Hypothalamus (tissue), 51 donors: ENCODE measurements at places on chromosomes 2 and 18.

DNA sequence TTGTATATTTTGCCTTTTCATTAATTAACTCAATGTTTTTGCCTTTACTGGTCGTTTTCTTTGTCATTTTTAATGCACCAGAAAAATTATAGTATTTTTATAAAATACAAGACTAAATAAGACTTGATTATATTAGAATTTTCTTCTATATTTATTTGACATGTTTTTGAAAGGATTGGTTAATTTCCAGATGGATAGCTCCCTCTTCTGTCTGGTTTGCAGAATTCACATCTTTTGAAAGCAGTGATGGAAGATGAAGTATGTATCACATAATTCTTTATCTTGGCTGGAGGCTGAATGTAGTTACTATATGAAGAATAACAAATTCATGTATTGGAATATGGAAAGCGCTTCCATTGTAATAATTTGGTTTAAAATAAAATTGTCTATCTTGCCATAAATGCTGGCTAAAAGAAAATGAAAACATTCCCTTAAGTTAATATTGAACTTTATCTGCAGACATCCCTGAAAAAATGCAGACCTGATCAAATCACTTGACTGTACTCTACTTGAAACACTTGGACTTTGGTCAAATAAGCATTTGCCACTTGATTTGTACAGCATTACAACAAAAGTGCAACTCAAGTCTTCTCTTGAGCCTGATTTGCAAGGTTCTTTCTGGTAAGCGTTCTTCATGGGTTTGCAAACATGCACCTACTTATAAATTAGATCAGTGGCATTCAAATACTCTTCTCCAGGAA, 86.3 kb upstream of the EFEMP1 start:
- no peak for DNase-seq

DNA sequence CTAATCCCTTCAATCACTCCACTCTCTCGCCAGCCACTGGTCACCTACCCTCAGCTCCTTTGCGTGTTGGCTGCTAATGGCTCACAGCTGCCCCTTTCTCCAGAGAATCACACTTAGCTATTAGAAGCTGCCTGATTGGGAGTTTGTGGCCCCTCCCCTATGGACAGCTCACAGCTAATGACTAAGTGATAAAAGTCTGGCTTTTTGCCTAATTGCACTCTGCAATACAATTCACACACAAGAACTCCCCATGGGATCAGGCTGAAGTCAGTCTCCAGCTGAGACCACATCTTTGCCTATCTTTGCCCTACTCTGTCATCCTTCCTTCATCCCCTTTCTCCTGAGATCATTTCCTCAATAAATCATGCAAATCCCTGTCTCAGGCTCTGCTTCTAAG, 701.9 kb upstream of the RAB6C start:
- DNase-seq: no peak

GRCh38 chr18:47689371-47689770, 241.1 kb downstream of the SMAD2 start:
- DNase-seq: no peak

DNA sequence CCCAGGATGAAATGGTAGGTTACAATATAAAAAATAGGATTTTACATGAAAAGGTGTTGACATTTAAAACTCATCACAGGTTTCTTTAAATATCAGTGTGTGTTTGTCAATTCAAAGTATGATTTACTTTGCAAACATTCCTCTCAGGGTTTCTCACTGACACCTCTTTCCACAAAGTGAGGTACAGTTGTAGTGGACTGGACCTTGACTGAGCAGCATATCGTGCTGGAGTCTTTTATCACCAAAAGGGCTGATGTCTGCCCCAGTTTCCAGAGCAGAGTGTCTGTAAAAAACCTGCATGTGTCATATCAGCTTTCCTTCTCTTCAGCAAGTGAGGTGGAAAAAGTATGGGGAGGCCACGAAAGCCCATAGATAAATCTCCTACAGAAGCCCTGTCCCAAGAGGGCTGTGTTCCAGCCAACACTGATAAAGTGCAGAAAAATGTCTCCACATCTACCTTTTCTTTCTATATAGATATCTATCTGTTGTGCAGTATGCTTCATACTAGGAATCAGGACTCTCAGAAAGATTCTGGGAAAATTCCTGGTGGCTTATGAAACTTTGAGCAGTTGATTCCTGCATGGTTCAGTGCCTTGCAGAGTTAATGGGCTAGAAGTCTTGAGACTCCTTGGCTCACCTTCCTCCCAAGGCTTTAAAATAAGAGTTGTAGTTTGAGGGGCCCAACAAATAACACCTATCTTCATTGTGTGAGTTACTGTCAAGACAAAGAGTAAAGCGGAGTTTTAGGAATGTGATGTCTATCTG, 6.9 kb downstream of the ACYP2 start:
- no peak for DNase-seq

GRCh38 chr2:8452296-8452695, 229.6 kb upstream of the ID2 start:
- DNase-seq: no peak

DNA sequence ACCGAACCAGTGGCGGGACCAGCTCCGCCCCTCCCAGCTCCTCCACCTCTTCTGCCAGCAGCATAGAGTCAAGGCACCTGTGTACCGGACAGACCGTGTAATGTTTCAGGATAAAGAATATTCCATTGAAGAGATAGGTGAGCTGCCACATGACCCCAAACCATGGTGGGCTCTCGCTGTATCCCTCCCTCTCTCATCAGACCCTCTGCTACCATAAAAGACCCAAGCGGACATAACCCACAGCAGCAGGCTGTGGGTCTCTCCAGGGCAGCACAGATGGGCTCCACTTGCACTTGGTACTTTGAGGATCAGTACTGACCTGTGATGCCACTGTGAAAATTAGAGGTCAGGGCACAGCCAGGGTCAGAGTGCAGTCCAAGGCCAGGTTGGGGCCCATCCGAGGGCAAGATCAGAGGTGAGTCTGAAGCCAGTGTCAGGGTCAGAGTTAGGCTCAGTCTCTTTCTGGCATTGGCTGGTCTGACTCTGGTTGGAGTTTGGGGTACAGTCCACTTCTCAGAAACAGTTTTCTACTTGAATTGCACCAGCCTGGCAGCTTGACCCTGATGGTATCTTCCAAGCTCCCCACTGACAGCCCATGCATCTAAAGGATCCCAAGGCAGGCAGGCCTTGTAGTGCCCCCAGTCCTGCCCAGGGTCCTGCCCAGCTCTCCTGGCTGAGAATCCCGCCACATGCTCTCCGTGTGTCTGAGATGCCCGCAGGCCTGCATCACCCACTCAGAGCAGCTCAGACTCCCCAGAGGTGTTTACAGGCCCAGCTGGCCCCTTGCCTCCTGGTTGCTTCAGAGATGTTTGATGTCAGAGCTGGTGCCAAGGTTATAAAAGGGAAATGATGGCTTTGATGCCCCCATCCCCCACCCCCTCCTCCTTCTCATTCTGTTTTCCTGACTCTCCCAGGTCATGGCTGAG, 212.1 kb downstream of the DYSF start:
- no peak for DNase-seq

- DNase-seq: no peak
These were observed 28.4 kb downstream of the IMPA2 start for GRCh38 chr18:12009581-12010140.

GRCh38 chr2:189253836-189254235, 74.3 kb upstream of the COL5A2 start:
- DNase-seq: no peak

GRCh38 chr2:20990442-20991430, 53.1 kb downstream of the APOB start:
- DNase-seq: no peak

DNA sequence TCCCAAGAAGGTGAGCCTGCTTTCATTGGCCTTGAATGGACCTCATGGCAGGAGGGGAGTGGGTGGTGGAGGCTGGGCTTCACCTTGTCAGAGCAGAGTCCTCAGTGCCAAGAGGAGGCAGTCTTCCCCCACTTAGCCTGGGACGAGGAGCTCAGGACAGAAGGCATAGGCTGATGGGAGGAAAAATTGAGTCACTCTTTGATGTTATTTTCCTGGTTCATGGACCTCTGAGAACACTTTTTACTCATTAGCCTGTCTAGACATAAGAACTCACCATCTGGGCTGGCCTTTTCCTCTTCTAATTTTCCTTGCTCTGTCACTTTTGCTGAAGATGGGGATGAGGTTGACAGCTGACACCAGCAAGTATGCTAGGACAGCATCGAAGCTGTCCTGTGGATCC, 225.7 kb upstream of the TNP1 start:
- DNase-seq: no peak

GRCh38 chr2:104444392-104444791, 409.5 kb upstream of the POU3F3 start:
- DNase-seq: no peak

DNA sequence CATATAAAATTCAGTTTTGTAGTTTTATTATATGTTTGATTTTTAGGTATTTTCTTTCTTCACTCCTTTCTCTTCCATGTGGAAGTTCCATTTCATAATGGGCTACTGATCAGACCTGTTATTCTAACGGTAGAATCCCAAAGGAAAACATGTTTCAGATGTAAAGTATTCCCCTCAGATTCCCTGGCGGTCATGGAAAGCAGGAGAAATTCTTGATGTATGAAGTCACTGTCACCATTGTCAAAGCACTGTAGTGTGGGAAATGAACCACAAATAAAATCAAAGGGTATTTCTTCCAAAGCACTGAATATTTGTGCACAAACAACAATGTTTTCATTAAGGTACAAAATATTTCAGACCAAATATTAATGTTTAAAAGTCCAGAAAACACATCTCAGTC, 237.3 kb upstream of the KLHL14 start:
- no peak for DNase-seq

DNA sequence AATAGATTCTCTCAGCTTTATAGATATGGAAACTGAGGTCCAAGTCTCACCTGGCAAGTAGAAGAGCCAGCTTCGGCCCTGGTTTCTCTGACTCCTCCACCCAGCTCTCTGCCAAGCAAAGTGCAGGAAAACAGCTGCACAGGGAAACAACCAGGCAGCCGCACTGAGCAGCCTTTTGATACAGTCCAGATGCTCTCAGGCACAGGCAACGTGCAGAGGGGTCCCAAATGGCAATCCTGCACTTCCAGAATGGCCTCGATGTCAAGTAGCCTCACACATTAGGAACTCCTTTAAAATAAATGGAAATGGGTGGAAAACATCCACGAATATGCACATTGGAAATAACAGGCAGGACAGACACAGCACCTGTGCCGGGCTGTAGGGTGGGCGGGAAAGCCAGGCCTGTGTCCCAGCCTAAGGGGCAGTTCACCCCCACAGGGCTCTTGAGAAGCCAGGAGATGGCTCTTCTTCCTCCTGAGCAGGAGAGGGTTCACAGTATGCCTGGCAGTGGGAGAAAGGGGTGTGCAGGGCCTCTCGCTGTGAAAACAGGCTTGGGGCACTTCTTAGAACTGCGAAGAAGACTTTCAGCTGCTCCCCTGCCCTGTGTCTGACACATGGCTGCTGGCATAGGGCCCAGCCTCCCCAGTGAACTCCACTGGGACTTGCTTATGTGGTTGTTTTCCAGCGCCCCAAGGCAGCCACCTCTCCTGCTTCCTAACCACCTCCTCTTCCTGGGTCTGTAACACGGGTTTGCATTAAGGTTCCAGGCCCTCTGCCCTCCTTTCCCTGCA, 63.9 kb upstream of the TUBA3E start:
- no peak for DNase-seq

DNA sequence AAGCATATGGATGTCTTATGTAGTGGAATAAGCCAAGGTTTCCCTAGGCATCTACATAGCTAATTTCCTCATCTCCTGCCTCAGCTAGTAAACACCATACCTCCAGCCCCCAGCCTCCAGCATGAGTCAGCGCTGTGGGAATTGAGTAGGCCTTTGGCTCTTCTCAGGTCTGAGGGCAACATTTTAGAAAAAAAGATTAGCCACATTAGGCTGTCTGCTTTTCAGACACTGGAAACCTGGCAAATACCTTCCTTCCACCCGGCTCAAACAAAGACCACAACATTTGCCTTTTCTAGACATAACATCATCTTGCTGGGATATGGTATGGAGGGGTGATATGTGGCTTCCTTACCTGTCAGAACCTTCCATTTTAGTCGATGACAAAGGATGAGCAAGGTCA, 6.1 kb upstream of the CCDC195 start:
- DNase-seq: no peak

DNA sequence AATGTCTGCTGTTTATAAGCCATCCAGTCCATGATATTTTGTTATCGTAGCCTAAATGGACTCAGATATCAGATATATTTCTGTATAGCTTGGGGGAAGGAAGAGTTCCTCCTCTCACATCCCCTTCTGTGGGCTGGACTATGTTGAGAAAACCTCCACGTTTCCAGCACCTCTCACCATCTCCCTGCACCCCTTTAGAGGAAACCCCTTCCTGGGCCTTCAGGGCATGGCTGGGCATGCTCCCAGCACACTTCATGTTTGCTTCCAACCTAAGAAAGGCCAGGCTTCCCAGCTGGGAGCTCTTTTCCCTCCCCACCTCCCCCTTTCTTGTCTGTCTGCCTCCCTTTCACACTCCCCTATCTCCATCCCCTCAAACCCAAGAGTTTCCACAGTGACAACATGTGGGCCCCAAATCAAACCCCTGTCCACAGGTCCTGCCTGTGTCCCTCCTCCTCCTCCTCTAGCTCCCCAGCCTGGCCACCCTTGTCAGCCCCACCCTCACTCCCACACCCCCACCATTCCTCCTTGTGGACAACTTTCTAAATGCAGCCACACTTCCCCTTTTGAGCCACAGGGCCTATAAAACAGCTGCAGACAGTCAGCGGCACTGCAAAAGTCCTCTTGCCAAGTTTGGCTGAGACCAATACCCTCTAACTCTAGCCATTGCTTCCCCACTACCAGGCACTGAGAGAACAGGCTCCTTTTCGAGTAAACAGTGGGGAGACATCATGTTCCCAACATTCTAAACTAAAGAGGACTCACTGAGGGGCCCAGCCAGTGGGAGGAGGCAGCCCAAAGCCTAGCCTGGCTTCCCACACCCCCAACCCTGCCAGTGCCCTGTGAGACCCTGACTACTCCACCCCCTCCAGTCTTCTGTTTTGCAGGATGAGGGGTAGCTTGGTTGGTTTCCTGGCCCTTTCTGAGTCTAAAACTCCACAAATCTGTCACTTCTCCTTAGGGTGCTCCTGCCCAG, 120.5 kb downstream of the ZFP36L2 start:
- DNase-seq: peak; percentile 37

DNA sequence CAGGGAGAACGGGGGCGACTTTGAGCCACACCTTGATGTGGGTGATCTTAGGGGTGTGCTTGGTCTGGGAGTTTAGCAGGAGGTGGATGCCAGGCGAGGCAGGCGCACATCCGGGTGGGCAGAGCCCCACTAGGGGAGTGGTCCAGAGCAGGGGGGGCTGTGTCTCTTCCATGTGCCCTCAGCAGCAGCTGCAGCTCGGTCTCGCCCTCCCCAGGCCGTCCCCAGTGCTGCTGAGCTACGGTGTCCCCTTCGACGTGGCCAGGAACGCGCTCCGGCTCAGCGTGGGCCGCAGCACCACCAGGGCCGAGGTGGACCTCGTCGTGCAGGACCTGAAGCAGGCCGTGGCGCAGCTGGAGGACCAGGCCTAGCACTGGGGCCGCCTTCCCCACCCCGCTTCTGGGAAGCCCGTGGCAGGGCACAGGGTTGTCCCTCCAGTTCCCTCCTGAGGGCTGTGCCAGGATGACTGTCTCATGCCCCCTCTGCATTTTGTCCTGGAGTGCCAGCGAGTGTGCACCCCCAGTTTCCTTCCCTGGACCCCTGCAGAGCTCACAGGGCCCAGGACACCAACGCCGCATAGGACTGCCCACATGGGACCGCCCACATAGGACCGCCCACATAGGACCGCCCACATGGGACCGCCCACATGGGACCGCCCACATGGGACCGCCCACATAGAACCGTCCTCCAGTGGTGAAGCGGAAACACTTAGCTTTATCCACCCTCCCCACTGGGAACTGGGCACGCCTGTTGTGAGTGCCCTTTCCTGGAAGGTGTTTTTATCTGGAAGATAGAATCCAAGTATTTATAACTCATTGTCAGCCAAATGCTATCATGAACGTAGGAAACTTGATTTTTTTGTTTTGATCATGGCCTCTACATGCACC, 1.9 kb upstream of the ESPNL start:
- DNase-seq: no peak

- DNase-seq: no peak
These were observed 23.4 kb upstream of the TET3 start for GRCh38 chr2:73961274-73961673.
